MCF 10A (cell line): ENCODE measurements at places on chromosomes 1 and 21.

GRCh38 chr1:235078480-235079381, 49.9 kb downstream of the TOMM20 start:
- no peak overlapping the region for H3K4me3 ChIP-seq
- peak; percentile 62 for DNase-seq
- H3K4me1 ChIP-seq, result peaks cover 23% of the 10 kb centered on the region
- no peaks in the 10 kb centered on the region for H3K27me3 ChIP-seq
- no peak overlapping the region for H3K27ac ChIP-seq

- no peaks in the 10 kb centered on the region for H3K36me3 ChIP-seq
- H3K27me3 ChIP-seq, result peaks cover 11% of the 10 kb centered on the region
- H3K4me3 ChIP-seq, result no peak overlapping the region
- no peak for DNase-seq
- no peaks in the 10 kb centered on the region for H3K4me1 ChIP-seq
Observed at GRCh38 chr1:17719874-17720273, 35.3 kb upstream of the ACTL8 start.

- H3K36me3 ChIP-seq, result peaks cover 76% of the 10 kb centered on the region
- peak overlapping the region; percentile 73 for H3K4me3 ChIP-seq
- H3K4me1 ChIP-seq, result peaks cover 36% of the 10 kb centered on the region
- H3K27ac ChIP-seq, result peak overlapping the region; percentile 33
Observed at GRCh38 chr1:154962156-154962749, 671 bp upstream of the PYGO2 start.

DNA sequence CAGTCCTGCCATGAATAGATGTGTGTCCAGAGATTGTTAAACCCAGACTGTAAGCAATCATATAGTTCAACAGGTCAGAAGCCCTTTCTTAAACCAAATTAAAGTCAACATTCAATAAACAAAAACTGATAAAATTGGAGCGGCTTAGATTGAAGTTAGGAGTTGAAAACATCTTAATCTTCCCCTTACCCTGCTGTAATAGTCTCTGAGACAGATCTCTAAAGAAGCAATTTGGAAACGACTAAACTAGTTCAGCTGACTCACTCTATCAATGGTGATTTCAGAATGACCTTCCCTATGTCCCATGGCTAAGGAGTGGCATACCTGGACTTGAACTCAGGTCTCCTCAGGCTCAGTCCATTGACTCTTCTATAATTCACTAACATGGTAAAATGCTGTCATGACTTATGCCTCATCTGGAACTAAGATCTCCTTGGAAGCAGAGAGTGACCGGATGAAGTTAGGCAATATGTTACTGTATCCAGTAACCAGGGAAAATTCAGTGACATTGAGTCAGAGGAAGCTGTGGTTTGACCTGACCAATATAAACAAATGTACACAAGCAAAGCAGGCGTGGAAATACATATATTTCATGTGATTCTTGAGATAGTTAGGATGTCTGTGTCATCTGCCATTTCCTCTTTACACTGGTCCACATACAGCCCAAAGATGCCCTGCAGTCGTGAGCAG, 30.1 kb downstream of the SGIP1 start:
- H3K27ac ChIP-seq, result peak overlapping the region; percentile 95
- peak overlapping the region; percentile 7 for H3K4me3 ChIP-seq
- peaks cover 34% of the 10 kb centered on the region for H3K4me1 ChIP-seq
- no peaks in the 10 kb centered on the region for H3K27me3 ChIP-seq
- peak; percentile 95 for DNase-seq

GRCh38 chr1:192395211-192395610, 78.4 kb downstream of the RGS21 start:
- no peak overlapping the region for H3K27ac ChIP-seq
- H3K36me3 ChIP-seq, result no peaks in the 10 kb centered on the region
- H3K4me1 ChIP-seq, result no peaks in the 10 kb centered on the region
- DNase-seq, result no peak
- H3K27me3 ChIP-seq, result no peaks in the 10 kb centered on the region

GRCh38 chr21:33865996-33866575, 49.5 kb downstream of the ATP5PO start:
- no peak for DNase-seq
- no peak overlapping the region for H3K4me3 ChIP-seq
- H3K4me1 ChIP-seq, result no peaks in the 10 kb centered on the region
- no peak overlapping the region for H3K27ac ChIP-seq
- H3K27me3 ChIP-seq, result no peaks in the 10 kb centered on the region
- H3K36me3 ChIP-seq, result no peaks in the 10 kb centered on the region

DNA sequence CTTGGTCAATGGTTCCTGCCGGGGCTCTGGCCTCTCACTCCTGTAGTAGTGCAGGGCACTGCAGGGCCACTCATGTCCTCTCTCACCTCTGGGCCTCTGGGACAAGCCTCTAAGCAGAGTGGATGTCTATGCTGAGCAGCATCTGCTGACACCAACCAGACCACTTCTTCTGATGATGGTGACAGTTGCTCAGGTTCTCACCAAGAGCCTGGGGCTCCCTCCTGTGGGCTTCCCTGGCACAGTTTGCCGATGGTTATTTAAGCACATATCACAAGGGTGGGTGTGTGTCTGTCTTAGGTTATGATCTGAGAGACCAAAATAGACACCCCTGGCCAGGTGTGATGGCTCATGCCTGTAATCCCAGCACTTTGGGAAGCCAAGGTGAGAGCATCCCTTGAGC, 17.4 kb upstream of the GPR137B start:
- no peak overlapping the region for H3K4me3 ChIP-seq
- H3K36me3 ChIP-seq, result no peaks in the 10 kb centered on the region
- no peaks in the 10 kb centered on the region for H3K4me1 ChIP-seq

GRCh38 chr21:30689822-30690221, 28.8 kb downstream of the KRTAP21-3 start:
- no peaks in the 10 kb centered on the region for H3K36me3 ChIP-seq
- DNase-seq, result no peak
- H3K4me3 ChIP-seq, result no peak overlapping the region
- peaks cover 23% of the 10 kb centered on the region for H3K27me3 ChIP-seq

- peaks cover 27% of the 10 kb centered on the region for H3K4me1 ChIP-seq
- H3K27ac ChIP-seq, result no peak overlapping the region
- no peak for DNase-seq
- no peaks in the 10 kb centered on the region for H3K27me3 ChIP-seq
- H3K4me3 ChIP-seq, result no peak overlapping the region
Observed at GRCh38 chr1:61182480-61182879, 100.1 kb downstream of the NFIA start.

DNA sequence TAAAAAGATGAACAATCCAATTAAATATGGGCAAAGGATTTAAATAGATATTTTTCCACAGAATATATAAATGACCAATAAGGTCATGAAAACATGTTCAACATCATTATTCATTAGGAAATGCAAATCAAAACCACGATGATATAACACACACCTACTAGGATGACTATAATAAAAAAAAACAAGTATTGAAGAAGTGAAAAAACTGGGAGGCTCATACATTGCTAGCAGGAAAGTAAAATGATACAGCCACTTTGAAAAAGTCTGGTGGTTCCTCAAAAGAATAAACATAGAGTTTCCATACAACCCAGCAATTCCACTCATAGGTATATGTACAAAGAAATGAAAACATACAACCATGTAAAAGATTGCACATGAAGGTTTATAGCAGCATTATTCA, 75.7 kb upstream of the RAB4A start:
- no peaks in the 10 kb centered on the region for H3K36me3 ChIP-seq
- H3K27me3 ChIP-seq, result no peaks in the 10 kb centered on the region
- H3K4me1 ChIP-seq, result peaks cover 32% of the 10 kb centered on the region
- H3K27ac ChIP-seq, result no peak overlapping the region
